ENCODE measurements at places on chromosomes 3 and 15.

- DNase-seq = no peak
These were observed at the start of gene COL6A5 for GRCh38 chr3:130345487-130346079. Gene COL6A5, plus strand, starts transcription at chr3:130345672. Its CDS starts 27,967 bp downstream, at chr3:130373639.

GRCh38 chr15:77774350-77774749, 141.6 kb upstream of the LINGO1 start:
- DNase-seq = no peak

DNA sequence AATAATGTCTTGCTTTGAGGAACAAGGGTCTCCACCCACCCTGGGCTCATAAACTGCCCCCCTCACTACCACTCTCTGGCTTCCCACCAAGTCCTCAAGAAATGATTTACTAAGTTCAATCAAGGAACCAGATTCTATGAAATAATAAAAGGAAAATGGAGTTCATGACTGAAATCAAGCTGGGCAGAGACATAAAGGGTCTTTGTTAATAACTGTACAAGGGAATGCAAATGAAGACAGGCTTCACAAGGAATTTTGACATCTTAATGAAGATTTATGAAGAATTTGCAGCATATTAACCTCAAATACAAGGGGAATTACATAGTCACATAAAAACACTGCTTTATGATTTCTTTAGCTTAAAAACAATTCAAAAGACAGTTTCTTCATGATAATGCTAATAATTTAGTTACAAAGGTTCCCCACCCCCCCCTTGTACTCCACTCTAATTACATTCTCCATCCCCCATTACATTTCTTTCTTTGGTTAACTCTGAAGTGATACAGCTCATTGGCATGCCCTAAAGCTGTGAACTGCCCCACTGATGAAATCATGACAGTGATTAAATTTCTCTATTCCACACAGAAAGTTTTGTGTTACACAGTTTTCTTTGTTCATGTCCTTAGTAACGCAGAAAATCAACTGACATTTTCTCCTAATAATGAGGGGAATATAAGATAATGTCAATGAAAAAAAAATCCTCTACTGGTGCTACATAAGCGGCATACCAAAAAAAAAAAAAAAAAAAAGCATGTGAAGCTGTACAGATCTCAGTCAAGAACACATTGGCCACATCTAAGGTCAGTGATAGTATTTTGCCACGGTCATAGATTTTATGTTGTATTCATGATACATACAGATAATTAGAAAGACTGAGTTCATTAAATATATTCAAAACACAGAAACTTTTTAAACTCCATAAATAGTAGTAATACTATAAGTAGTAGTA, 54.4 kb downstream of the WWTR1 start:
- no peak for DNase-seq

DNA sequence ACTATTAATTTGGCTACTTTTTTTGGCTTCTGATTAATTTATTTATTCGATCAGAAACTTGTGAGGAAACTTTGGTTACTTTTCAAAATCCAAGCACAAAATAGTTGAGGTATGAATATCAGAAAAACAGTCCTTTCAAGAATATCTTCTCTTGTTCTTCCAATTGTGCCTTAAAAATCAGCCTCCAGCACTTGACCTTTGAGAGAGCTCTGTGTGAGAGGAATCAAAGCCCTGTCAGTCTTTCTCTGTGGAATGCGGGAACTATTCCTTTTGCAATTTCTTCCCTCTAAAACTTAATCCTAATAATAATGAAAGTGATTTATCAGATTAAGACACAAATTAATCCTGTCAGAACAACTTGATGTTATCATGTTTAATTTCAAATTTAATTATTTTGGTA, 185.9 kb downstream of the ABHD5 start:
- no peak for DNase-seq

DNA sequence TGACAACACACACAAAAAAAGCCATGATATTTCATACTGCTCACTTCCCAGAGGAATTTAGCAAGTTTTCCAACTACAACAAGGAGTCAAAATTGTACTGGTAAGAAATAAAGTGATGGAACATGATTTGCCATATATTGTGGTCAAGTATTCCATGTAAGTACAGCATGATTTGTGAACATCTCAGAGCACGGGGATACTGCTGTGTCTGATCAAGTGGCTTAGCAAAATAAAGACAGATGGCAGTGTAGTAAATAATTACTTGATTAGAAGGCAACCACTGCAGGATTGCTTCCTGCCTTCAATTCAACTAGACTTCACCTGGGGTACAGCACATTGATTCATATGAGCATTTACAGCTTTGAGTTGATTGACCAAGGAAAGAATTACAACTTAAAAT, 51.6 kb upstream of the DUT start:
- no peak for DNase-seq

GRCh38 chr15:54250326-54250725, 272.1 kb downstream of the UNC13C start:
- DNase-seq = no peak

- DNase-seq = no peak
These were observed 565.9 kb upstream of the CCDC54 start for GRCh38 chr3:106811376-106811775.

DNA sequence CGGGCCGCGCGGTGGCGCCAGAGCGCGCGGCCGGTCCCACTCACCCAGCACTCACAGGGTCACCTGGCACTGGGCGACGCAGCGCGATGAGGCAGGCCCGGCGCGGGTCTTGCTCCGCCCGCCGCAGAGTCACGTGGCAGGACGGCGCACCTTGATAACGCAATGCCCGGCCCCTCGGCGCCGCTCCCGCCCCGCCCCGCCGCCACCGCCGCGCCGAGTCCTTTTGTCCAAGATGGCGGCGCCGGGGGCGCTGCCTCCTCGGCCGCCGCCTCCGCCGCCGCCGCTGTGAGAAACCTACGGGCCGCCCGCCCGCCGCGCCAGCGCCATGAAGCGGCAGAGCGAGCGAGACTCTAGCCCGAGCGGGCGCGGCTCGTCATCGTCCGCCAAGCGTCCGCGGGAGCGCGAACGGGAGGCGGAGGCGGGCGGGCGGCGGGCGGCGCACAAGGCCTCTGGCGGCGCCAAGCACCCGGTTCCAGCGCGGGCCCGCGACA, at the start of gene RBM15B:
TSS of gene RBM15B (plus strand) at position 211 of the 491 bp plus-strand sequence. CDS start at position 326, 115 bp downstream.
- peak; percentile 89 for DNase-seq

GRCh38 chr3:170761103-170761502, 108.9 kb downstream of the RPL22L1 start:
- DNase-seq = no peak

- DNase-seq = no peak
These were observed 25.6 kb downstream of the TIGIT start for GRCh38 chr3:114319453-114319852.

- no peak for DNase-seq
These were observed 464 bp downstream of the SOX2 start for GRCh38 chr3:181712226-181712552.

- no peak for DNase-seq
These were observed 10.9 kb downstream of the DNAH1 start for GRCh38 chr3:52326976-52327375.

GRCh38 chr15:48289628-48290027, 41.6 kb upstream of the DUT start:
- DNase-seq = no peak

GRCh38 chr3:105353485-105354161, 13.1 kb upstream of the ALCAM start:
- DNase-seq = no peak

GRCh38 chr3:140588558-140588957, 89.3 kb upstream of the TRIM42 start:
- DNase-seq = no peak

DNA sequence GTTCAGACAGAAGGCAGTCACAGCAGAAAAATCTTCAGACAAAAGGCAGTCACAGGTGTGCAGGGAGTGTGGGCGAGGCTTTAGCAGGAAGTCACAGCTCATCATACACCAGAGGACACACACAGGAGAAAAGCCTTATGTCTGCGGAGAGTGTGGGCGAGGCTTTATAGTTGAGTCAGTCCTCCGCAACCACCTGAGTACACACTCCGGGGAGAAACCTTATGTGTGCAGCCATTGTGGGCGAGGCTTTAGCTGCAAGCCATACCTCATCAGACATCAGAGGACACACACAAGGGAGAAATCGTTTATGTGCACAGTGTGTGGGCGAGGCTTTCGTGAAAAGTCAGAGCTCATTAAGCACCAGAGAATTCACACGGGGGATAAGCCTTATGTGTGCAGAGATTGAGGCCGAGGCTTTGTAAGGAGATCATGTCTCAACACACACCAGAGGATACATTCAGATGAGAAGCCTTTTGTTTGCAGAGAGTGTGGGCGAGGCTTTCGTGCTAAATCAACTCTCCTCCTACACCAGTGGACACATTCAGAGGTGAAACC, 27.6 kb downstream of the ZNF589 start:
- peak; percentile 2 for DNase-seq

- DNase-seq = no peak
These were observed 39.0 kb downstream of the CHDH start for GRCh38 chr3:53807117-53807810.

DNA sequence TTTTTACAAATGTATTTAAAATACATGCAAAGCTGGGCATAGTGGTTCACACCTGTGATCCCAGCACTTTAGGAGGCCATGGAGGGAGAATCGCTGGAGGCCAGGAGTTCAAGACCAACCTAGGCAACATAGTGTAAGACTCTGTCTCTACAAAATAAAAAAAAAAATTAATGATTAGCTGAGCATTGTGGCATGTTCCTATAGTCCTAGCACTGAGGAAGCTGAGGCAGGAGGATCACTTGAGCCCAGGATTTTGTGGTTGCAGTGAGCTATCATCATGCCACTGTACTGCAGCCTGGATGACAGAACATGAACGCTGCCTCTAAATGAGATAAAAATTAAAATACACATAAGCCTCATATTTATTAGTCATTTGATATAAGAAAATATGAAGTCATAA, 142.8 kb downstream of the TCF12 start:
- no peak for DNase-seq

DNA sequence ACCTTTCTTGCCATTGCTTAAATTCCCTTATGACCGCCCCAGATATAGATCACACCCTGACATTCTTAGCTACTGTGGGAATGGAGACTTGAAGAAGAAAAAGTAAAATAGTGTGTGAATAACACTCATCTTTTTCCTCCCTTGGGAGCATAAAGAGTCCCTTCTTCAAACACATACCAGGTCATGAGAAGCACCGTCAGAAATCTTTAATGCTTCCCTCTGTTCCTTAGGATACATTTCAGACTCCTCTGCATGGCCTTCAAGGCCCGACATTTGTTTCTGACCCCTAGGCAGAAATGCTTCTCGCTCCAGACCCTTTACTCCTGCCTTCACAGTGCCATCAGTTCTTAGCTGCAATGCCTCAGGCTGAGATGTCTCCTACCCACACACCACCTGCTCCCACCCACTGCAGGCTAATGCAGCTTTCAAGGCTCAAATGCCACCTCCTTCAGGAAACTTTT, 143.8 kb upstream of the IL12A start:
- no peak for DNase-seq

GRCh38 chr15:96428742-96429141, 98.2 kb downstream of the NR2F2 start:
- peak; percentile 51 for DNase-seq

DNA sequence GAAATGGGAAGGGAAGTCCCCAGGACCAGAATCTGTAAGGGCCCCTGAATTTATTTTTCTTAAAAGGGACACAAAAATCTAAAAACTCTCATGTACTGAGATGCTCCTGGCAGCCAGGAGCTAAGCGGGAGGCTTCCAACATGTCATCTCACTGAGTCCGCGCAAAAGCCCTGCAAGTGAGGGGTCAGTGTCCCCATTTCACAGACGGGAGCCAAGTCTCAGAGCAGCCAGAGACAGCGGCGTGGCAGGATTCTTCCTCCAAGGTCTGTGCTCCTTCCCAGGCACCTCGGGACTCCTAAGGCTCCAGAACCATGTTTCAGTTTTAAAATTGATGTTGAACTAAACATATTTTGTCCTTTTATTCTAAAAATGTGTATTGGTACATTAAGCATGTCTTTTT, 114.8 kb downstream of the ADCY5 start:
- DNase-seq = no peak

DNA sequence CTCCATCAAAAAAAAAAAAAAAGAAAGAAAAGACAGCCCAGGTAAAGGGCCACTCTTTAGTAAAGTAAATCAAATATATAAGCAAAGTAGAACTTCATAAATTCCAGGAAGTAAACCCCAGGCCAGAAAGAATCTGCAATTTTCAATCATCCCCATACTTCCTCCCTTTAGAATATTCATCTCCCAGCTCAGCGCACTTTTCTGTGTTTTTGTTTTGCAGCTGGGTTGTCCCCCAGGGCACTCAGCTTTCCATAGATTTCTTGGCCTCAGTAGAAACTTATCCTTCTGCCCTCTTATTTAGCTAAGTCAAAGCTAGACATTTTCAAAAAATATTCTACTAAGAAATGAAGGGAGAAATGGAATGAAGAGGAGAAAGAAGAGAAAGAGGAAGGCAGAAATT, 24.0 kb upstream of the SPRED1 start:
- DNase-seq = no peak

DNA sequence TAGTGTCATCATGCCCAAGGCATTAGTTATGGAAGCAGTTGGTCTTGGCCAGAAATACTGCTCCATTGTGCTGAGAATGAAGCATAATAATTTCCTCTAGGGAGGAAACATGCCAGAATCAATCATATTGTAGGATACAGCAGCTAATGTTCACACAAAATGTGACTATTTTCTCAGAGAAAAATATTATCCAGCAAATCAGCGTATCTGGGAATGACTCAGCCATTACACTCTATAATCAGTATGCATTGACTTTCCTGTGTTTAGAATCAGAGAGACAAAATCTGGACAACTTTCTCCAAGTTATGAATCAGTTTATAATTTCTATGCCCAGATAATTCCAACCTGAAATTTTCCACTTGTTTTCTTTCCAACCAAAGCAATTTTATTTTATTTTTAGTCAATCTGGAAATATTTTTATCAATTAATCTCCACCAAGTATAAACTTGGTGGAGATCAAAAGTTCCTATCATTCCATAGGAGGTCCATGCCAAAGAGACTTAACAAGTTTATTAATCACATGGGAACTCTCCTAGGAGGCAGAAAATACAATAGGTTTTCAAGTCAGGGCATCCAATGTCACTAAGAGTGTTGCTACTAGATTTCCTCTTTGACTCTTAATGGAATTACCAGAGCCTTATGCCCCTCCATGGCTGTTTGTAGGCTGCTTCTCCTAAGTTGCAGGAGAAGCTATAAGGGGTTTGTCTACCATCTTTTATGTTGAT, 36.4 kb downstream of the SUCNR1 start:
- no peak for DNase-seq

DNA sequence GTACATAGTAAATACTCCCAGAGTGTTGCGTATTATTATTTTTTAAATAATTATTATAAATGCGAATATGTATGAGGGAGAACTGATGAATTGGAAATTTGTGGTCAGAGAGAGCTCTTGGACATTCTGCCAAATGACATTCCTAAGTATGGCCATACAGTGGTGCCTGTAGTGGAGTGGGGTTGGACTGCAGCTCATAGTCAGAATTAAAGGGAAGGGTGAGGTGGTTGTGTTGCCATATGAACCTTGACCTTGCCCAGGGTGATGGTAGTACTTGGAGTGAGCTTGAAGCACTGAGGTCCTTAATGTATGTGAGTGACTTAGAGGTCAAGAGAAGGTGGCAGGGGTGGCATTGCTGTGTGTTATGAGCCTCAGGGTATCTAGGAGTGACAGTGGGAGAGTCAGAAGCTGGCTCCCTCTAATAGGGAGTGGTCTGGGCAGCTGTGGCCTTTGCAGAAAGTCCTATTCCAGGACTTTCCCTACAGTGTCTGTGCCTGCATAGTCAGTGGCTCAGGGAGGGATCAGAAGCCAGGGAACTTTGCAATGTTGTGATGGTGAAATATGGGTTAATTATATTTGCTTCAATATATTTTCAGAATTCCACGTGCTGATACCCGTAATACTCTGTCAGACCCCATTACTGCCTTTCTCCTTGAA, 26.2 kb downstream of the PDE8A start:
- no peak for DNase-seq

GRCh38 chr15:66613743-66614142, 47.9 kb upstream of the LCTL start:
- DNase-seq = no peak

Data from GOT3 (cell line).